Stimulated activated CD8-positive, alpha-beta memory T cell treated with anti-CD3 and anti-CD28 coated beads, Interleukin-15, amount 100 ng/mL, for 4 hours (primary cell): ENCODE measurements at places on chromosomes 2 and 18.

- DNase-seq, result no peak
Observed at GRCh38 chr2:240567137-240567871, 980 bp upstream of the RNPEPL1 start.

GRCh38 chr18:57837917-57838548 lies 34.9 kb upstream of the ATP8B1 start:
- no peak for DNase-seq

DNA sequence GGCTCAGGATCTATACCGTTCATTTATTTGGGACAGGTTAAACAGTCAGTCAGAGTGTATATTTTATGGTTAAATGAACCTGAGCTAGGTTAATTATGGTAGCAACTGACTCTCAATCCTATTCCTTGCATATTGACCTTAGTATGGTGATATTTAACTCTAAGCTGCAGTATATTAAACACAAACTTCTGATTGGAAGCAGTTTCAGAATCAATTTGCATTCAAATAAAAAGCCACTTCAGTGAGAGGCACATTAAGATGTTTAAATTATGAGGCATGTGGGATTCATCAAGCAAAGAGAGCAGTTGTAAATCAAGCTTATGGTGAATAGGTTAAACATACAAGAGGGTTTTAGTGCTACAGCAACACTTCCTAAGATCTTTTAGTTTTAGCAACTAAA lies 40.4 kb downstream of the FRZB start:
- no peak for DNase-seq

DNA sequence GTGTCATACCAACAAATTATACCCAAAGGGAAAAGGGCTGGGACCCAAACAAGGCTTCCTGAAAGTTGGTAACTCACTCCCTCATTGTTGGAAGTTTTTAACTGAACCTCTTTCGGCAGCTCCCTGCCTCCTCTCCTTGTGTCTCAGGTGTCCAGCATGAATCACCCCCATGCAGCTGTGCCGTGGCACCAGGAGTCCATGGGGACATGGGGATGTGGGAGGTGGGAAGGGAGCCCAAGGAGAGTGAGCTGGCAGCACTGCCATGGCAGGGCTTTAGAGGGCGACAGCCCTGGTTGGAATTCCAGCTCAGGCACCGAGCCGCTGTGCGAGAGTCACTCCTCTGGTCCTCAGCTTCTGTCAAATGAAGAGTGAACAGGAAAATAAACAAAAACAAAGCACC lies 12.5 kb upstream of the GYPC start:
- no peak for DNase-seq
